ENCODE measurements at places on chromosomes 2 and 18.
A peak's percentile ranks its signal among the peaks of the same experiment; 100 is the strongest.

GRCh38 chr2:110858135-110858725 lies 125.9 kb downstream of the ACOXL start:
- no peak for DNase-seq

DNA sequence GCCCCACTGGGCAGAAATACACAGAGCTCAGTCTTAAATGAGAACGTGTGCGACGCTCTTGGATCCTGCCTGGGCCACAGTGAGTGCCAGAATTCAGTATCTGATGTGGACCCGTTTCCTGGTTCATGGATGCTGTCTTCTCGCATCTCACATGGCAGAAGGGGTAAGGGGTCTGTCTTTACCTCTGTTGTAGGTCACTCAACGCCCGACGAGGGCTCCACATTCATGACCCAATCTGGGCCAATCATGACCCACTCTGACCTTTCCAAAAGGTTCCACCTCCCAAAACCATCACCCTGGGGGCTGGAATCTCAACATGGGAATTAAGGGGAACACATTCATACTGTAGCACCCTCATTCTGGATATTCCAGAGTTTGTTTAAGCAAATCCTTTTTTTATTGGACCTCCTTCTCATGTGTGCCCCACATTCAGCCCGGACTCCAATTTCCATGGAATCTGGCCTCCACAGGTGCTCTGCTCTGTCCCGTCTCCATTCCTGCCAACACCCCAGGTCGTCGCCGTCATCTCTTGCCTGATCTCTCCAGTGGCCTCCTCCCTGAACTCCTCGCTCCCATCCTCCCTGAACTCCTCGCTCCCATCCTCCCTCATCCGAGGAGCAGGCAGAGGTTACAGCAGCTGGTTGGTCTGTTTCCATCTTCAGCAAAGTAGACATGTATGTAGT lies 78.9 kb upstream of the OTOS start:
- DNase-seq = no peak

- no peak for DNase-seq
These were observed 842.2 kb upstream of the VRK2 start for GRCh38 chr2:57204364-57204763.

- DNase-seq = no peak
These were observed 332.7 kb upstream of the POU3F3 start for GRCh38 chr2:104521247-104521646.

GRCh38 chr2:239460780-239461179 lies 60.0 kb upstream of the HDAC4 start:
- DNase-seq = no peak

DNA sequence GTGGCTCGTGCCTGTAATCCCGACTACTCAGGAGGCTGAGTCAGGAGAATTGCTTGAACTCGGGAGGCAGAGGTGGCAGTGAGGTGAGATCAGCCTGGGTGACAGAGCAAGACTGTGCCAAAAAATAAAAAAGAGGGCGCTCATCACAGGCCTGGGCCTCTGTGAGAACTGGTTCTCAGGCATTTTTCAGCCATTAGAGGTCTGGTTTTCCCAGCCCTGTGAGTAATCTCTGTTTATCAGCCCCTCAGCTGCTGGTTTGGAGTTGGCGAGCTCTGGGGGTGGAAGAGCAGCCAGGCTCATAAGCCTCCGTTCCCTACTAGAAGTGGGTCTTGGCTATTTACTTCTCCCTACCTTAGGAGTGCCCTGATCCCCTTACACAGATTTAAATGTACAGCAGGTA lies 53.1 kb downstream of the CHRNA1 start:
- no peak for DNase-seq

GRCh38 chr2:201968050-201968449 lies 65.6 kb upstream of the FZD7 start:
- DNase-seq = no peak

DNA sequence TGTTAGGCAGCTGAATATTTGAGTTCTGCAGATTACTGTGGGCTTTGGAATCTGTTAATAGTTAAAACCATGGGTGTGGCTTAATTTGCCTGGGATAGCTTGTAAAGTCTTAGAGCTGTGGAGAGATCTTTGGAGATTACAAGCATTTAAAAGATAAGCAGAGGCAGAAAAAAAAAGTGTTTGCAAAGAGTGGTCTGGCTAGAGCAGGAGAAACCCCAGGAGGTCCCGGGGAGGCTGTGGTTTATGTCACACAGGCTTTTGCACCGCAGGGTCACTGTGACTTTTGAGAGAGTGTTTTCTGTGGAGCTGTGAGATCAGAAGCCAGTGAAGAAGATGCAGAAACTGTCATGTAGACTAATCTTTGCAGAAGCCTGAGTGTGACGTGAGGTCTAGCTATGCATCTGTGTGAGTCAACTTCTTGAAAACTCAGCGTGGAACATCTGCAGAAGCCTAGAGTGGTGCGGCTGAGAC lies 49.0 kb downstream of the SETBP1 start:
- peak; percentile 50 for DNase-seq

DNA sequence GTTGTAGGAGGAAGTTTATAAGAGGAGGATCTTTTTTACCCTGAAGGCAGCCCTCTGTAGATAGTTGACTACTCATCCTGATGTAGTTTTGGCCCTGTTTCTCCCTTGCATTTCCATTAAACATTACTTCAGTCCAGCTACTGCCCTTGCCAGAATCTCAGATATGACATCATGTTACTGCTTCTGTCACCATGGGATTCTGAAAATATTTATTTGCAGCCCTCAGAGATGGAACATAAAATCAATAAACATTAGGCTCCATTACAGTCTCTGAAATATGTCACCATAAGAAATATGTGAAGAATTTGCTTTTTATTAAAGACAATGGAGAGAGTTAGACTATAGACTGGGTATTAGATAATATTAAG lies 68.7 kb upstream of the STK39 start:
- DNase-seq = no peak

GRCh38 chr2:238689331-238689730 lies 158.6 kb upstream of the TWIST2 start:
- DNase-seq = no peak

DNA sequence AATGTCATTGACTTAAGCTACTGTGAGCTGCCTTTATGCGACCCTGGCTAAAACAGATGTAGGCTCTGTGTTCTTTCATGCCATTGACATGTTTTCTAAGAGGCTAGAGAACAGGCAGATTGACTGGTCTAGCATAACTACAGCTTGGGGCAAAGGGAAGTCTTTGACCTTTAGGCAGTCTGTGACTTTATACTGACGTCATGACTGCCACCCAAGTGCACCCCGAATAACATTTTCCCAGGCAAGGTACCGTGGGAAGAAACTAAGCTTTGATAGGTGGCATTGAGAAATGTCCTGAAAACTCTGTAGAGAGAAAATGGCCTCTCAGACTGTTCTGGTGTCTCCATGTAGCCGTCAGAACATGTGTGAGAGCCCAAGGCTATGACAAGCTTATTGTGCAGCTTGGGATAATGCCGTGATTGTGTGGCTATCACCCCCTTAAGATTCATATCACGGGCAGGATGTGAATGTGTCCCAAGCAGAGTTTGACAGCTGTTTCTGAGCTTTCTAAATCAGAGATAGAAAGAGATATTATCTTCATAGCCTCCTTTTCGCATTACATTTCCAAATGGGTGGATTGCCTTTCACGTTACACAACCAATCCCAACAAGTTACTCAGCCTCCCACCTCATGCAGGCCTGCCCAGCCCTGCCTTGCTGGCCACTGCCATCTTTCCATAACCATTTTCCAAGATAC lies 672.2 kb upstream of the ACVR2A start:
- DNase-seq = no peak

GRCh38 chr18:11655606-11655932 lies 33.5 kb upstream of the GNAL start:
- DNase-seq = no peak

GRCh38 chr2:108960006-108960405 lies 29.0 kb downstream of the EDAR start:
- DNase-seq = no peak

Measured in fibroblast of skin of left biceps (primary cell).